Astrocyte of the spinal cord (primary cell): ENCODE measurements at places on chromosomes 6 and 20.

DNA sequence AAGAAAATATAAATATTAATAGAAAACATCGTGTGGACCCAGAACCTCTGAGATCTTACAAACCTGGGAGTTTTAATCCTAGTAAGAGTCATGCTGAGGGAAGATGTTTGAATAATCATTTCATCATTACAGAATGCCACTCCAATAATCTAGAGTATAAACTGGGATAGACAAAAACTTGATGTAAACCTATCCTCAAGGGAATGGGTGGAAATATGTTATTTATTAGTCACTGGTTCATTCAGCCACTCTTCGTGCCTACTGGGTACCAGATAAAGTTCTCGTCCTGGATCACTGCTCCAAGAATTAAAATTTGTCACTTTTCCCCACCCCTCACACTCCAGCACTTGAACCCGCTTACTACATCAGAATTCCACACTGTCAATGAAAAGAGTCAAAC is 7.7 kb downstream of the HLA-B start:
- no peak for DNase-seq

DNA sequence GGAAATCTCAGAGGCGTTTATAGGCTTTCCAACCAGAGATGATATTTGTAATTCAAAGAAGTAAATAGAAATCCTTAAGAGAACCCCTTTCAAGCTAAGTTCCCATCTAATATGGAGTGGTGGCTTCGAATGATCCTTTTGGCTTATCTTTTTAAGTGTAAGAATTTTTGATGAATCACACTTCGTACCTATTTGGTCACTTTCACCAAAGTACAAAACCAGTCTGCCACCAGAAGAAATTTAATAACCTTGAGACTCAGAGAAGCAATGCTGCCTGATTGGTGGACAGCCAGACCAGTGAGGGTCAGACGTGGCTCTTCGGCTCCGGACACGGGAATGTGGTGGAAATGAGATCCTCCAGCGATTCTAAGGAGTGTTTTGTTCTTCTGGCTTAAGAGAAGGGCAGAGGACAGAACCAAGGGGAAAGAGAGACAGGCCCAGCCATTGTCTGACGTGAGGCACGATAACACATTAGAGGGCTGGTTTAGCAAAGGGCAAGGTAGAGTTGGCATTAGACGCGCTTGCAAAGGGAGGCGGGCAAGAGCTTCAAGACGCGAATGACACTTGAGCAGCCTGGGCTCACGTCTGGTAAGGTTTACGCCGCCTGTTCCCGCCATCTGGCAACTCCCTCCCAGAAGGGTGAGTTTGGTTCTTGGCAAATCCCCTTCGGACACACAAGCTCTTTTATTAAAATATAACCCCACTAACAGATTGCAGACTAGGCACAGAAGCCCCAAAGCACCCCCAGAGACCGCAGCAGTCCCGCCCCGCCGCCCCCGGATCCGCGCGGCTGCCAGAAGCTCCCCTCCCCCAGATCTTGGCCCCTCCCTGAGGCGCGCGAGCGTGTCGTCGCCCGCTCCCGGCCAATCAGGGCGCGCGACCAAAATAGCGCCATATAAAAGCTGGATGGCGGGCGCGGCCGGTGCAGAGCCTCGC is 50.0 kb upstream of the EZR start:
- DNase-seq, result peak; percentile 25

DNA sequence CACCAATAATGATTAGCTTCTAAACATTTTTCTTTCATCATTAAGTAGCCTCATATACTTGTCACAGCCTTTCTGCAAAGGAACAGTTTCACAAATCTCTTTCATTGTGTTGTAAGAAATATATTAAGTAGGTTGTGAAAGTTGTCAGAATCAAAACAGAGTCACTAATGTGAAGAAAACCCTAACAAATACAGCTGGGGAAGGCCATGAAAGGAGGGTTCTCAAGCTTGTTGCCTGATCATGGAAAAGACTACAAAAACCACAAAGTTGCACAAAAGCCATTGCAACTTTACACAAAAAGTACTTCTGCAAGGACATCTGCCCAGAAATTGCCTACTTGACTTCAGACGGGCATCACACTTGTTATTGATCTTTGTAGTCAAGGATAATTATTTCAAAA is 216.1 kb downstream of the ALDH8A1 start:
- DNase-seq, result no peak

- no peak for DNase-seq
Observed at GRCh38 chr20:45370571-45371160, 7.5 kb downstream of the TP53TG5 start.

GRCh38 chr6:129494099-129494498 is 215.9 kb downstream of the ARHGAP18 start:
- no peak for DNase-seq

- no peak for DNase-seq
Observed at GRCh38 chr6:66103954-66104353, 396.9 kb upstream of the EYS start.

DNA sequence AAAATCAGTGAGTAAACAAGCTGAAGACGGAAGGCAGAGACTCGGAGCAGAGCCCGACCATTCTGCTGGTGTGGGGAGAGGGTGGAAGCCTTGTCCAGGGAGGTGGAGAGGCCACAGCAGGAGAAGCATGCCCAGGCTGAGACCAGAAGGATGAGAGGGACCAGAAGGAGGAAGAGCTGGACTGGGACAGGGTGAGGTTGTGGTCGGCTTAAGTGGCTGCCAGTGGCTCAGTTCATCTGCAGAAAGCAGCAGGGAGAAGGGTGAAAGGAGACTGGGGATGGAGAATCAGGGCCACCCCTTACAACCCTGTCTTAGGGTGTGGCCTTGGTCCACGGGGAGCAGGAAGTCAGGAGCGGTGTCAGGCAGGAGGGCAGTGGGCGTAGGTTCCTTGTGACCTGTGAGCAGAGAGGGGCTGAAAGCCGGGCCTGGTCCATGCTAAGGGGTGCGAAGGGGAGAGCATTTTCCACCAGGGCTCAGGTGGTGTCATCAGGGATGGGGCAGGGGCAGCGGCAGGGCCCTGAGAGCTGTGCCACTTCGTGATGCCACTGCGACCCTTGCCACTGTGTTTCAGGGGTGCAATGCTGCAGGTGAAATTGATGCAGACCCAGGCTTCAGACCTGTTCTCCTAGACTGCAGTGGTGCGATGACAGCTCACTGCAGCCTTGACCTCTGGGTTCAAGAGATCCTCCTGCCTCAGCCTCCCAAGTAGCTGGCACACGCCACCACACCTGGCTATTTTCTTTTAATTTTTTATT is 81.1 kb downstream of the TTLL2 start:
- no peak for DNase-seq

DNA sequence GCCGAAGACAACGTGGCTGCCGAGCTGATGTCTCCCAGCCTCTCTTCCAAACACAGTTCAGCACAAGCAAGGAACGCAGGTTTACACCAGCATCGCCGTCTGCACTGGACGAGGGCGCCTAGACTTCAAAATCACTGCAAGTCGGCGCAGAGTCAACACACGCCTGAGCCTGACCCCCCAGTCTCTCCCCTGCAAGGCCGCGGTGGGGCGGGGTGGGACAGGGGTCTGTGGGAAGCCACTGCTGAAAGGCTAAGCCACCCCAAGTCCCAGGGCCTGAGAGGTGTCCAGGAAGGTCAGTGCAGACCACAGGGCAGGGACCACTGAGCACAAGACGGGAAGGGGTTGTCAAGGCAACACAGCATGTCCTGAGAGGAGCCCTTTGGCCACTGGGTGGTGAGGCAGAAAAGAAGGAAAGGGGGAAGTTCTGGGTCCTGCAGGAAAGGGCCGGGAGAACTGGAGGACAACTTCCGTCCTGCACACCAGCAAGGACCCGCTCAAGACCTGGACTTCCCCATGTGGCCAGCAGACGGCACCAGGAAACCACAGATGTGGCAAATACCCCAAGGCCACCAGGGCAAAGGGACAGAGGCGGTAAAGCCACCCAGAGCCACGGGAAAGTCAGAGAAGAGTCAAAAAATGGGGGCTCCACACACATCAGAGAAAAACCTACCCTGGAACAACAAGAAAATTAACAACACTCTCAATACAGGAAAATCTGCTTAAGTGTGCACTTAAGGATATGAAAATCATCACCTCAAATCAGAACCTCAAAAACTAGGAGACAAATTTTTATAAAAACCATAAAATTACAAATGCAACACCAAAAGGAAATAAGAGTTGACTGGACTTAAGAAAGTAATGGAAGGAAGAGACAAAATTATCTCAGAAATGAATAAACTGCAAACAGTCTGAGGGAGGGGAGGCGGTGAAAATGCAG is 84.8 kb downstream of the TAF4 start:
- DNase-seq, result peak; percentile 22
